ENCODE measurements at places on chromosomes 12 and 14.

GRCh38 chr12:92061061-92061460, 84.6 kb downstream of the BTG1 start:
- no peak for DNase-seq

- DNase-seq, result peak; percentile 65
Observed at GRCh38 chr12:107607464-107608392, 77.9 kb upstream of the PWP1 start.

DNA sequence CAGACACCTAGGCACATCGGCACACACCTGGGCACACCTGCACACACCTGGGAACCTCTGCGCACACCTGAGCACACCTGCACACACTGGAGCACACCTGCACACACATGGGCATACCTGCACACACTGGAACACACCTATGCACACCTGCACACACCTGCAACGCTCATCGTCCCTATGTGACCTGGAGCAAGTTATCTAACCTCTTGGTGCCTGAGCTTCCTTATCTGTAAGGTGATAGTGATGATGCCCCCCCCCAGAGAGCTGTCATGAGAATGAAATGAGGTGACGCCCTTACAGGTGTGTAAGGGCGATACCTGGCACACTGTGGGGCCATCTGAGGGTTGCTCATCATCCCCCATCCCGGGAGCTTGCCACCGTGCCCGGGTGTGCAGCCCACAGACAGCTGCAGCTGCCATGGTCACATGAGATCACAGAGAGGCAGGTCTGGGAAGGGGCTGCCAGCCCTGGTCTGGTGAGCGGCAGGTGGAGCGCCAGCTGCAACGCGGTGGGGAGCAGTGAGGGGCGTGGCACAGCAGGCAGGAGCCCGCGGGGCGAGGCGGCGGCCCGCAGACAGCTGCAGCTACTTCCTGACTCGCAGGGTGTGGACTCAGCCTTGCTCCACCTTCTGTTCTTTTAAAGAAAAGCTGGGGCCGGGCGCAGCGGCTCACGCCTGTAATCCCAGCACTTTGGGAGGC, 59.9 kb upstream of the FBRSL1 start:
- DNase-seq, result no peak

DNA sequence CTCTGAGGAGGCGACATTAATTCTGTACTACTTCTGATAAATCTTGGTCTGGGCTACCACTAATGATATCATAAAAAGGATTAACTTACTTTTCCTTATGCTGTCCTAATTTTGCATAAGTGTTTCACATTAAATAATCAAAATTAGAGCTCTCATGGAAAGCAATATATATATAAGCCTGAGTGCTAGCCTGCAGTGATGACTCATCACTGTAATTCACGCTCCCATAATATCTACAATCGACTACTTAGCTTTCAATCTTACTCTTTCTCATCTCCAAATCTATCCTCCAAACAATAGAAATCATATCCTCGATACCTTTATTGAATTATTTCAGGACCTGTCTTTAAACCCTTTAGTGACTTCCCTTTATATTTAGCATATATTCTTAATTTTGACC, 701.3 kb downstream of the RERGL start:
- no peak for DNase-seq

- no peak for DNase-seq
Observed at GRCh38 chr12:92466391-92467305, 236.1 kb upstream of the PLEKHG7 start.

GRCh38 chr12:116540622-116541152, 18.5 kb upstream of the MAP1LC3B2 start:
- DNase-seq, result no peak

- DNase-seq, result no peak
Observed at GRCh38 chr12:57429473-57430111, 1.3 kb downstream of the R3HDM2 start.

DNA sequence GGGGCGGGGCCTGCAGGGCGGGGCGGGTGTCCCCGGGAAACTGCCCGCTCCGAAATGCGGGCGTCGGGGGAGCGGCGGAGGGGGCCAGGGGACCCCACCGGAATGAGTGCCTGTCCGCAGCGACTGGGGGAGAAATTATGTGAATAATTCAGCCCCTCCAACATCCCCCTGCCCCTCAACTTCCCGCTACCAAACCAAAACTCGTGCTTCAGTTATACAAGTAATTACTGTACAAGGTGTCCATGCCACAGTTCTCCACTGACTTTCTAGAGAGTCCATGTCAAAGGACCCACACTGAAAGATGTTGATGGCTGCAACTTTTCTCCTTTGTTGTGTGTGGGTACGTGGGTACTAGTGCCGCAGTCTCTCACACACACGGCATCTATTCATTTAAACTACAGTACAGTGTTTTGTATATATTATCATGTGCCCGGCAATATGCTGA, 414 bp upstream of the CDK17 start:
- DNase-seq, result no peak

- DNase-seq, result no peak
Observed at GRCh38 chr12:125160281-125160955, 95.2 kb downstream of the AACS start.

DNA sequence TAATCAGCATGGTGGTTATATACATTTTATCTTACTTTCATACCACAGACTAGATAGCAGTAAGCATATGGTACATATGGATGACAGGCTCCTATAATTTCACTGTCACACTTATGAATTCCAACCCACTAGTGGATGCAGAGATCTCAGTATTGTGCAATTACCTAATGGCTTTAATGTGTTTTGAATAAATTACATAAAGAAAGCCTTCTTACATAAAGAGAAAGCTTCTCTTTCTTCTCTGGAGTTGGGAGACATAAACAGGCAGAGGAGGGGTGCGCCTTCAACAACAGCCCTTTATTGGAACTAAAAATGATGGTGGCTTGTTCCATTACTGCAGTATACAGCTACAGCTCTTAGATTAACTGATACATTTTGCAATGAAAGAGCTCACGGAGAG, 52.6 kb downstream of the SAV1 start:
- DNase-seq, result no peak

- DNase-seq, result no peak
Observed at GRCh38 chr12:50021031-50021430, 4.3 kb downstream of the RACGAP1 start.

- DNase-seq, result no peak
Observed at GRCh38 chr14:96757456-96757855, 39.7 kb upstream of the VRK1 start.

DNA sequence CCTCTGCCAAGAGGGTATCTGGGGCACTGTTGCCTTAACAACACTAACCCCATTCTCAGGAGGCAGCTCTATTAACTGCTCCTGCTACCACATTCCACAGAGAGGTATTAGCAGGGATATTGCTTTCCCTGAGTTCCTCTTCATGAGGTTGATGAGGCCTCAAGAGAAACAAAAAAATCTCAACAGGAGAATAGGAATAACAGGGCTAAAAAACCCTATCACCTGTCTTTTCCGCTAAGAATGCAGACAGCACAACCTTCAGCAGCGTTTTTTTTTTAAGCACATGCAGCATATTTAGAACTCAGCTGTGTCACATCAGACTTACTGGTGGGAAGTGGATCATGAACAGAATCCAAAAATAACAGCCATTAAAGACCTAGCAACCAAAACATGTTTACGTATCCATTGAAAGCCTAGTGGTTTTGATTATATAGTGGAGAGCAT, 29.2 kb downstream of the ATF7 start:
- DNase-seq, result peak; percentile 47

DNA sequence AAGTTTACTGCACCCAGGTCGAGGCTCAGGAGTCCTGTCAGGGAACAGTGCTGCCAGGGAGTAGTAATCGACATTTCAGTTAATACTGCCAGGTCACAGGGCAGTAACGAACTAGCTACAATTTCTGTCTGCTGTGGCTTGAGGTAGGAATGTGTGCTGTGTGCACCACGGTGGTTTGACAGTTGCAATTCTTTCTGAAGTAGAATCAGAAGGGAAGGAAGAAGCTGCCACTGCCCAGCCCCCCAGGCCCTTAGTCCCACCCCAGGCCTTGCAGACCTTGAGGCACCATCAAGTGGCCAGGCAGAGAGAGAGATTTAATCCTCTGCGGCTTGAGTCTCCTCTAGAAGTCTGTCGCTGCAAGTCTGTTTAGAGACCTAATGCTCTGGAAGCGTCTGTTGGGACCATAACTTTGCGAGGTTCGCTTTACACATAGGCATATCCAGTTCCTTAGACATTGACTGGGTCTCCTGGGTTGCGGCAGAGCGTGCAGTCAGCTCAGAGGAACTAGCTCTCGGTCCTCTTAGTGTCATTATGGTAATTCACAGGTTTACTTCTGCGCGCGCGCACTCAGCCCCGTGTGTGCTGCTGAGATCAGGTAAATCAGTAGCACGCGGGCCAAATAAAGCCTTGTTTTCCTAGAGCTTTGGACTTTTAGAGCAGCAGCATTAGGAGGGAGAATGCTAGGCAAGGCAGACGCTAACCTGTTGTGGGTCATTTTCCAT, 9.8 kb downstream of the NKX2-1 start:
- no peak for DNase-seq

DNA sequence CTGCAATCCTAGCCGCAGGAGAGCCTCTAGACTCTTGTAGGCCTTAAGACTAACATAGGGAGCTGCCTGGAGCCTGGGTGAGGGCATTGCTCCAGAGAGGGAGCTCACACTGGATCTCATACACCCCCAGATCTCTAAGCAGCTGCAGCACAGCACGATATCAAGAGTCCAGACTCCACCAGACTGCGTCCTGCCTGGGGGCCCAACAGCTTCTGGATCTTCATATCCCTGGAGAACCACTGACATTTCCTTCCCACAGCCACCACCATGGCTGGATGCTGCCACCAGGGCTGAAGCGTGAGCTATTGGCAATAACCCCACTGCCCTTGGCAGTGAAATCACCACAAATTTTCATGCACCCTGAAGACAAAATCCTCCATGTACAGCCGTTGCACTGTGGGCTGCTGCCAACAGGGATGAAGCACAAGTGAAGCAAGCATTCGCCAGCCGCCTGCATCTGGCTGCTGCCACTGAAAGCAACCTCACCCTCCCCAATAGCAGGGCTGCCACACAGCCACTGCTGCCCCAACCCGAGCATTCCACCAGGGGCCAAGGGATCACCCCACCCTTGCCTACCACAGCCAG, 28.2 kb downstream of the CACNA2D4 start:
- no peak for DNase-seq

- DNase-seq, result no peak
Observed at GRCh38 chr12:46549527-46550265, 177.1 kb upstream of the SLC38A2 start.

GRCh38 chr12:1843641-1844005, 23.3 kb downstream of the LRTM2 start:
- no peak for DNase-seq

GRCh38 chr12:47586952-47587669, 118.7 kb downstream of the RPAP3 start:
- no peak for DNase-seq

DNA sequence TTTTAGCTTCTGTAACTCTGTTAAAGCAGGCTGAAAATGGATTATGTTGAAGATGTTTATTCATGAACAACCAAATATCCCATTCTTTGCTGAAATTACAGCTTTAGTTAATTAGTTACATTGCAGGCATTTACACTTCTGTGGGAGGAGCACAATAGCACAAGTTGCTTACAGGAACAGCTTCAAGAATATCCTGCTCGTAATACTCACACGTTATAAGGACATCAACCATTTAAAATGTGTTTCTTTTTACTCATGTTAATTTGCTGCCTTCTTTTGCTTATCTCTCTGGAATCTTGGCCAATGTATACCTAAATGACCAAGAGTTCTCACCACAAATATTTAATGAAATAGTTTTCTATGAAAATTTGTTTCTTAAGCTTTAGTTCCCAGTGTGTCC, 305.2 kb upstream of the SYT1 start:
- no peak for DNase-seq

- no peak for DNase-seq
Observed at GRCh38 chr12:81465876-81466275, 293.3 kb downstream of the PPFIA2 start.

DNA sequence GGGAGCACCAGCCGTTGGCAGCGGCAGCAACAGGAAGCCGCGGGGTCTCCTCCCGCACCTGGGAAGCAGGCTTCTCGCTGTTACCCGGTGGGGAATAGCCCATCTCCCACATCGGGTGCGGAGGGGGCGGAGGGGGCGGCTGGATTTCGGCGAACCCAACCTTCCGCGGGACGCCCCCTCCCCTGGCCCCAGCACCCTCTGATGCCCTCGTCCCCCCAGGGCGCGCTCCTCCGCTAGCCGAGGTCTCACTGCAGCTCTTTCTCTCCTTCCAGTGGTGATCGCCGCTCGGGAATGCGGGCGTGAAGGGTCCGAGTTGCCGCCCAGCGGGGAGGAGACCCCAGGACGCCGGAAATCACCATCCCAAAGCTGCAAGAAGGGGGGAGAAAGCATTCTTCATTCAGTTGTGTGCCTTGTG, 303 bp downstream of the SAMD4A start:
- DNase-seq, result no peak

- no peak for DNase-seq
Observed at GRCh38 chr14:83053022-83053710, 1519.5 kb upstream of the SEL1L start.

DNA sequence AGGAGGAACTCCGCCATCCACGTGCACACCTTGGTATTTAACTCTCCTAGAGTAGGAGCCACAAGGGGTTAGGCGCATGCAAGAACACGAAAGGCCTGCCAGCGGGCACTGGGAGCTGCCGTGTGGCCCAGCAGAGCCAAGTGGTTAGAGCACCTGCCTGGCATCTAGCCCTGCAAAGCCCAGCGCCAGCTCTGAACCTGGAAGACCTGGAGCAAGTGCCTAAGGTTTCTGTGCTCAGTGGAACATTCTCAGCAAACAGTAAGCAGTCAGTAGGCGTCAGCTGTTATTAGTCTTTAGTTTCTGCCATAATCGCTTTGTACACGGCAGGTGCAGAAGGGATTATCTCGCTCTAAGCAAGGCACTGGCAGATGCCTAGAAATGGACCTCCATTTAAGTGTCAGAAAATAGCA, 55.4 kb downstream of the SETD3 start:
- DNase-seq, result no peak

GRCh38 chr12:124715121-124715990, 147.9 kb upstream of the NCOR2 start:
- no peak for DNase-seq

GRCh38 chr12:2925322-2925995, 33.7 kb upstream of the TEAD4 start:
- DNase-seq, result no peak

- no peak for DNase-seq
Observed at GRCh38 chr12:44248436-44248835, 412.6 kb downstream of the TMEM117 start.

DNA sequence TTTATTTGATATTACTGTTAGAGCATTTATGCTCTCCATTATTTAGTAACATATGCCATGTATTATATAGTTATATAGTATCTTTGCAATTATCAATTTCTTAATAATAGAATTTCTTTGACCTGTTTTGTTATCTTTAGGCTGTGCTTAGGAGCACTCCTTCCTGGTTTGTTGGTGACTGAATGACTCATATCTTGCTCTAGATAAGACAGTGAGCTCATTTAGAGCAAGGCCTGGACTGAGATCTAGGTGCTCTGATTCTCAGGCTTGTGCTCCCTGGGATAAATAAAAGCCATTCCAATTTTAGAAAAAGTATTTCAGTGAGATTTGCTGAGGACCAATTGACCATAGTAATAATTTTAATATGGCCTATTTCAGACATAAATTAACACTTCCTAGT, 951.2 kb downstream of the FLRT2 start:
- DNase-seq, result no peak

GRCh38 chr12:65368055-65368454, 89.6 kb downstream of the MSRB3 start:
- no peak for DNase-seq

GRCh38 chr12:128323145-128323920, 56.4 kb downstream of the TMEM132C start:
- no peak for DNase-seq

GRCh38 chr14:29354486-29354885, 573.2 kb downstream of the PRKD1 start:
- DNase-seq, result no peak
